Smooth muscle cell of the umbilical artery (primary cell): ENCODE measurements at places on chromosomes 13 and 19. TPM values are rescaled to one million over a fixed set of nuclear protein-coding genes. Genes with fewer than 3 reads are reported as not detected.

Gene HS6ST3
- under 0.01 TPM in 1 of 2 replicates, not detected in the other for total RNA-seq

Gene DMWD
- 34.4 and 50.2 TPM in 2 replicates for total RNA-seq

Gene ADPRHL1
- 0.59 and 1.5 TPM in 2 replicates for total RNA-seq

Gene IGFL4
- 0.09 TPM in 1 of 2 replicates, not detected in the other for total RNA-seq

Gene ZGLP1
- 0.59 and 1.1 TPM in 2 replicates for total RNA-seq

Gene FREM2
- under 0.01 TPM in 1 of 2 replicates, not detected in the other for total RNA-seq

Gene SLC1A5
- 153 and 200 TPM in 2 replicates for total RNA-seq

Gene MBD3L2
- total RNA-seq: not detected in 2 replicates

Gene KCNN1
- not detected in 2 replicates for total RNA-seq

Gene EBI3
- 0.28 and 0.30 TPM in 2 replicates for total RNA-seq

Gene LINGO3
- total RNA-seq: not detected in 2 replicates

Gene PBX4
- total RNA-seq: 0.55 and 1.2 TPM in 2 replicates

Gene NRTN
- not detected in 2 replicates for total RNA-seq

Gene NLRP4
- not detected in 2 replicates for total RNA-seq

Gene LILRA2
- total RNA-seq: not detected in 2 replicates

Gene HSH2D
- not detected in 2 replicates for total RNA-seq

Gene CTXN1
- 2.1 and 9.5 TPM in 2 replicates for total RNA-seq

Gene COX7A1
- total RNA-seq: 4.3 and 14.8 TPM in 2 replicates

Gene ZNF780B
- total RNA-seq: 16.3 and 21.1 TPM in 2 replicates

Gene VSTM2B
- total RNA-seq: not detected in 2 replicates

Gene VPS36
- total RNA-seq: 28.2 and 29.9 TPM in 2 replicates

Gene C19orf81
- total RNA-seq: not detected in 2 replicates

Gene CYP4F22
- not detected in 2 replicates for total RNA-seq

Gene ZNF177
- 0.97 and 2.1 TPM in 2 replicates for total RNA-seq

Gene POSTN
- total RNA-seq: 20.1 and 201 TPM in 2 replicates

Gene SGTA
- 24.3 and 46.1 TPM in 2 replicates for total RNA-seq

Gene SYT3
- total RNA-seq: 0.14 and 0.59 TPM in 2 replicates

Gene GZMM
- not detected in 2 replicates for total RNA-seq

Gene HIF3A
- total RNA-seq: 2.4 and 6.5 TPM in 2 replicates

Gene LYPD5
- 0.59 and 1.2 TPM in 2 replicates for total RNA-seq

Gene MTUS2
- under 0.01 and 0.18 TPM in 2 replicates for total RNA-seq

Gene SYCN
- total RNA-seq: not detected in 2 replicates

Gene MAP3K10
- total RNA-seq: 8.9 and 11.8 TPM in 2 replicates

Gene CLEC11A
- total RNA-seq: 56.1 and 68.0 TPM in 2 replicates

Gene ZNF222
- 5.0 and 7.7 TPM in 2 replicates for total RNA-seq

Gene KLK15
- not detected in 2 replicates for total RNA-seq

Gene KLK2
- total RNA-seq: not detected in 2 replicates

Gene ZBTB32
- total RNA-seq: not detected in 2 replicates

Gene TMEM143
- 2.1 and 5.6 TPM in 2 replicates for total RNA-seq

Gene NECTIN2
- total RNA-seq: 95.6 and 115 TPM in 2 replicates

Gene BST2
- 0.92 and 4.5 TPM in 2 replicates for total RNA-seq

Gene CHERP
- 6.2 and 7.3 TPM in 2 replicates for total RNA-seq

Gene PIH1D1
- 73.1 and 108 TPM in 2 replicates for total RNA-seq

Gene NCCRP1
- not detected in 2 replicates for total RNA-seq

Gene TEX101
- total RNA-seq: not detected in 2 replicates
